ENCODE measurements at places on chromosomes 4 and X.

DNA sequence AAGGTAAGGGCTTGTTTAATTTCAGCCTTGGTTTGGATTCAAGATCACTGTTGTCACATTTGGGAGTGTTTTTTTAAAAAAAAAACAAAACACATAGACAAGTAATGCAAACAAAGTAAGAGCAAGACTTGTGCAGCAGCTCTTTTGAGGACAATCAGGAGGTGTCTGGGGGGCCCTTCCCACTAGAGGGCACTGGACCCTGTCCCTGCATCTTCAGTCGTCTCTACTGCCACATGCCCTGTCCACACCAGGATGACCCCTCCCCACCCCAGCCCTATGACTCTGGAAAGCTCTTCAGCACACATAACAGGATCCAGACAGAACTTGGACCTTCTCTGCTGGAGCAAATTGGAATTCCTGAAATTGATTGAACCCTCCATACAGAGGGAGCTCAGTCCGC, 71.0 kb downstream of the USP46 start:
- H3K27ac ChIP-seq = peak overlapping the region; percentile 72
- peaks cover 30% of the 10 kb centered on the region for H3K4me1 ChIP-seq
- H3K27me3 ChIP-seq = no peaks in the 10 kb centered on the region
- DNase-seq = no peak
- H3K36me3 ChIP-seq = no peaks in the 10 kb centered on the region
- H3K4me3 ChIP-seq = no peak overlapping the region

DNA sequence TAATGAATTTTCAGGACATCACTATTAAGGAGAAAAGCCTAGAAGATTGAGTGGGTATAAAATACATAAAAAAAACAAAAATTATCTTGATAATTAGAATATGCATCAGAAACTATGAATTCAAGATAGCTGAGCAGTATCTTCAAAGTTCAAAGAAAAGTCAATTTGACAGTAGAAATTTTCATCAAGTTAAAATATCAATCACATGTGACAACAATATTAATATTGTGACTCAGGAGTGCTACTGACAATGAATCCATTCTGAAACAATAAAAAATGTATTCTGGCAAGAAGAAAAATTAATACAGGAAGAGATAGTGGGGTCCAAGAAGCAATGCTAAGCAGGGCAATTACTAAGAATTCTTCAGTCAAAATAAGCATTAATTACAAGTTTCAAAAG, 151.9 kb upstream of the GLRA2 start:
- DNase-seq = no peak
- no peak overlapping the region for H3K27ac ChIP-seq
- no peaks in the 10 kb centered on the region for H3K4me1 ChIP-seq

GRCh38 chr4:79979785-79980437, 93.1 kb downstream of the ANTXR2 start:
- H3K4me1 ChIP-seq = peaks cover 2% of the 10 kb centered on the region
- peaks cover 13% of the 10 kb centered on the region for H3K36me3 ChIP-seq
- no peak overlapping the region for H3K4me3 ChIP-seq
- peak overlapping the region; percentile 29 for H3K27ac ChIP-seq
- DNase-seq = no peak

- H3K27me3 ChIP-seq = peaks cover 5% of the 10 kb centered on the region
- no peak for DNase-seq
- no peaks in the 10 kb centered on the region for H3K36me3 ChIP-seq
- no peaks in the 10 kb centered on the region for H3K4me1 ChIP-seq
- no peak overlapping the region for H3K4me3 ChIP-seq
- no peak overlapping the region for H3K27ac ChIP-seq
These were observed 23.9 kb upstream of the N4BP2 start for GRCh38 chr4:40032785-40033184.

GRCh38 chr4:168711197-168712140, 214.6 kb downstream of the PALLD start:
- H3K36me3 ChIP-seq = no peaks in the 10 kb centered on the region
- no peak for DNase-seq
- no peak overlapping the region for H3K27ac ChIP-seq
- peaks cover 4% of the 10 kb centered on the region for H3K27me3 ChIP-seq

GRCh38 chrX:68807818-68808217, 21.0 kb upstream of the EFNB1 start:
- no peak overlapping the region for H3K27ac ChIP-seq
- no peak overlapping the region for H3K4me3 ChIP-seq
- H3K27me3 ChIP-seq = no peaks in the 10 kb centered on the region
- DNase-seq = no peak

Data from T-helper 17 cell (primary cell).